CD8-positive, alpha-beta memory T cell (primary cell): ENCODE measurements at places on chromosomes 6 and 20. TPM values are rescaled to one million over a fixed set of nuclear protein-coding genes. Genes with fewer than 3 reads are reported as not detected.

Gene WFDC5
- not detected for total RNA-seq

Gene TMEM244
- total RNA-seq: not detected

Gene RSPO3
- total RNA-seq: not detected

Gene HAO1
- not detected for total RNA-seq

Gene TNF
- total RNA-seq: 207 TPM

Gene PSORS1C1
- not detected for total RNA-seq

Gene BPI
- total RNA-seq: not detected
